ENCODE measurements at places on chromosomes 3 and 15. TPM values are rescaled to one million over a fixed set of nuclear protein-coding genes. Genes with fewer than 3 reads are reported as not detected.

MUSTN1 gene
- total RNA-seq, result 0.79 TPM

LINGO1 gene
- not detected for total RNA-seq

C3orf70 gene
- total RNA-seq, result not detected

AADACL2 gene
- total RNA-seq, result not detected

CLDN11 gene
- 3.0 TPM for total RNA-seq

SEMA7A gene
- 20.0 TPM for total RNA-seq

FOXB1 gene
- not detected for total RNA-seq

GRIP2 gene
- total RNA-seq, result 0.28 TPM

ATP8B4 gene
- 0.56 TPM for total RNA-seq

TOPAZ1 gene
- not detected for total RNA-seq

ZNF502 gene
- total RNA-seq, result 1.7 TPM

SLC38A3 gene
- not detected for total RNA-seq

IL16 gene
- 0.42 TPM for total RNA-seq

SLC12A1 gene
- not detected for total RNA-seq

PLS1 gene
- 18.2 TPM for total RNA-seq

NLGN1 gene
- total RNA-seq, result 0.05 TPM

SNX33 gene
- 17.5 TPM for total RNA-seq

MUC20 gene
- 1.2 TPM for total RNA-seq

CHRD gene
- not detected for total RNA-seq

OR5K3 gene
- not detected for total RNA-seq

ACKR2 gene
- 0.92 TPM for total RNA-seq

SIDT1 gene
- 1.4 TPM for total RNA-seq

DNAH12 gene
- total RNA-seq, result not detected

NSMCE3 gene
- 7.3 TPM for total RNA-seq

KBTBD13 gene
- not detected for total RNA-seq

POMGNT2 gene
- 14.2 TPM for total RNA-seq

IQCF5 gene
- not detected for total RNA-seq

LAMB2 gene
- 112 TPM for total RNA-seq

IMPG2 gene
- total RNA-seq, result 0.05 TPM

SLC9C1 gene
- not detected for total RNA-seq

LRRN1 gene
- total RNA-seq, result 2.3 TPM

SNTN gene
- not detected for total RNA-seq

CDC25A gene
- 22.8 TPM for total RNA-seq

ARGFX gene
- not detected for total RNA-seq

PODXL2 gene
- 13.5 TPM for total RNA-seq

CCR1 gene
- not detected for total RNA-seq

CYP11A1 gene
- total RNA-seq, result not detected

SLC22A14 gene
- total RNA-seq, result not detected

CPNE9 gene
- total RNA-seq, result not detected

MKRN3 gene
- 0.07 TPM for total RNA-seq

RAD51 gene
- total RNA-seq, result 10.8 TPM

MAPKBP1 gene
- total RNA-seq, result 15.3 TPM

ERC2 gene
- total RNA-seq, result 0.56 TPM

ZBED2 gene
- total RNA-seq, result 21.3 TPM

NOX5 gene
- total RNA-seq, result not detected

GPR62 gene
- not detected for total RNA-seq

CPN2 gene
- not detected for total RNA-seq

CHL1 gene
- total RNA-seq, result 0.05 TPM
